ENCODE measurements at places on chromosomes 7 and 10. TPM values are rescaled to one million over a fixed set of nuclear protein-coding genes. Genes with fewer than 3 reads are reported as not detected.
A peak's percentile ranks its signal among the peaks of the same experiment; 100 is the strongest.

STAG3 gene
- total RNA-seq = 0.95 TPM

GRCh38 chr7:100506356-100506923, 22.7 kb downstream of the NYAP1 start:
- no peaks in the 10 kb centered on the region for H3K27me3 ChIP-seq
- no peaks in the 10 kb centered on the region for H3K4me1 ChIP-seq
- H3K36me3 ChIP-seq = no peaks in the 10 kb centered on the region
- no peak overlapping the region for H3K27ac ChIP-seq
- no peak for DNase-seq

DNA sequence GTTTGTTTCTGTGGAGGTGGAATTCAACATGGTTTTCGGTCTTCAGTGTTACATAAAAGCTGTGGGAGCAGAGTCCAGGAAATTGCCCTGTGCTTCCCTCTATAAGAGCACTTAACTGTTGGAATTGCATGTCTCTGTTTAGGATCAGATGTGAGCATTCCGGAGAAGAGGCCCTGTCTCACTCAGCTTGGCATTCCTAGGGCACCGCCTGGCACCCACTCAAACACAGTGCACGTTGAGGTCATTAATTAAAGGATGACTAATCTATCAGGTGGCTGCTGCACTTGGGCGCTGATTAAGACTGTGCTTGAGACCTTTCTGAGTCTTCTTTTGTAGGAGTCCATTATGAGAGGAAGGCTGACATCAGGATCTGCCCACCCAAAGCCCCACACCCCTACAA, 82.8 kb upstream of the VIPR2 start:
- H3K4me1 ChIP-seq = no peaks in the 10 kb centered on the region
- H3K27ac ChIP-seq = no peak overlapping the region
- H3K4me3 ChIP-seq = no peak overlapping the region
- DNase-seq = peak; percentile 77

DNA sequence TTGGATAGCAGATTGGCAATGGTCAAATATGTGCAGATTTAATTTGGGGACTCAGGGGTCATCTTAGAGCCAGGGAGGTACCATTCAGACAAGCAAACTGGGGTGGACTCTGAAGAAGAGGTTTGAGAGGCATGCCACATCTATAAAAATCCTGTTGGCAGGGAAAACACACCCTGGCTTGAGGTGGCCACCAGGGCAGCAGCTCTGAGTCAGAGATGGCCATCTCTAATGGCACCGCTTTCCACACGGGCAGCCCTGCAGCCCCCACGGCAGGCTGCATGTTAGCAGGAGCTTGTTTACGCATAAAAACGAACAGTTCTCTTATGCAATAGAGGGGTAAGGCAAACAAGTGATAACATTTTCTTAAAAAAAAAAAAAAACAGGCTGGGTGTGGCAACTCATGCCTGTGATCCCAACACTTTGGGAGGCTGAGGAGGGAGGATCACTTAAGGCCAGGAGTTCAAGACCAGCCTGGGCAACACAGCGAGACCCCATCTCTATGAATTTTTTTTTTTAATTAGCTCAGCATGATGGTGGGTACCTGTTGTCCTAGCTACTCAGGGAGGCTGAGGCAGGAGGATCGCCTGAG, 14.9 kb downstream of the DLG5 start:
- H3K27me3 ChIP-seq = no peaks in the 10 kb centered on the region
- H3K36me3 ChIP-seq = no peaks in the 10 kb centered on the region
- H3K27ac ChIP-seq = peak overlapping the region; percentile 92
- peak; percentile 91 for DNase-seq
- peaks cover 78% of the 10 kb centered on the region for H3K4me1 ChIP-seq

Data from adrenal gland (tissue), 19 donors.